ENCODE measurements at places on chromosomes 2 and 18.

DNA sequence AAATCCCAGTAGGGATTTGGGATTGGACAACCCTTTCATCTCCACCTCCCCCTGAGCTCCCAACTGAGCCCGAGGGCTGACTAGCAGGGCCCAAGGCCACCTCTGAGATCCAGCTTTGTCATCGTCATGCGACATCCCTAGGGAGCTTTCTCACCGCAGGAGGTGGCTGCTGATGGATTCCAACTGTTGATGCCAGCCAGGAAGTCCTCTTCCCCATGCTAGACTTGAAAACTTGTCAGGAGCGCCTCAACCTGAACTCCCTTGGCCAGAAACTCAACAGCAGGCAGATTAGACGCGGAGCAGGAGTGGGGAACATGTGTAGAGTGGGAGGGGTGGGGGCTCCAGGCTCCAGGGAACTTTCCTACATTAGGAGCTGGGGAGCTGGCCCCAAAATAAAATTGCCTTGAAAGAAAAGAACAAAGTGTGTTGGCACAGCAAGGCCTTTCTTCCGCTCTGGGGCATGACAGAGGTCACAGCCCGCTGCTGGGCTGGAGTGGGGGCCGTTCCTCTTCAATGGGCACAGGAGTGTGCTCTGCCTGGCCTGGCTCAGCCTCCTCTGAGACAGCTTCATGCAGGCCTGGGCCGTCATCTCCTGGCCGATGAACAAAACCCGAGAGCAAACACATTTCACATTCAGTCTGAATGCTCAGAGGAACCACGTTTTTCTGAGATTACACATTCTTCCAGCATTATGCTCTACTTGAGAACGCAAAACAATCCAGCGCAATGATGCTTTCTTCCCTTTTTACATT lies 34.5 kb downstream of the EMILIN2 start:
- no peak for DNase-seq

DNA sequence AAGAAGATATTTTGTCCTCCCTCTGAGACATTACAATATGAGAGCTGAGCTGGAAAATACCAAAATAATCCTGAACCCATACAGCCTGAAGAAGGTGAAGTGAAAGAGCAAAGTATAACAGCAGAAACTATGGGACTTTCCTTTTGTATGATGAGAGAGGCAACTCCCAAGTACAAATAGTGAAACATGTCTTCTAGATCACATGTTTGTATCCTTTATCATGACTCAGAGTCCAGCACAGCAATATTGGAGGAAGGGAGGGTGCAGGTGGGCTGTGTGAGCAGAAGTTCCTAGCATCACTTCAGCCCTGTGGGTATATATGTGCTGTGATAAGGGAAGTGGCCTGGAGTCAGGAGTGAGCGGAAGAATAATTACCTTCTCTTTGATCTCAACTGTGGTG lies 265.6 kb upstream of the NRXN1 start:
- no peak for DNase-seq

DNA sequence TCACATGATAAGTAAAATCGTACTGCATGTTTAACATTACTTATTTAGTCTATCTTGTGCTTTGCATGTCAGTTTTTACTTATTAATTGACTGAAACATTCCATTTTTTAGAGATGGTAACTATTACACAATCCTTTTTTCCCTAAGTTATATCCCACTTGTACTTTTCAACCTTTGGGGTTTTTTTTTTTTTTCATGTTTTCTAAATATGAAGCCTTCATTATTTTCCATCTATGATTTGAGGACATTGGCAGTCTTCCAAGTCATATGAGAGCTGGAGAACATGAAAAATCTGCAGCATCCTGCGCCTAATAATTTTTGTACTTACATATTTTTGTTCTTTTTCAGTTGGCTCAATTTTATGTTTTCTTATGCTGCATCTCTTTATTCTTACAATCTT lies 113.9 kb downstream of the MYO1B start:
- no peak for DNase-seq

- no peak for DNase-seq
These were observed 38.7 kb downstream of the PLEKHB2 start for GRCh38 chr2:131143803-131144202.

GRCh38 chr2:18381386-18381785 lies 179.1 kb downstream of the RDH14 start:
- DNase-seq, result no peak

DNA sequence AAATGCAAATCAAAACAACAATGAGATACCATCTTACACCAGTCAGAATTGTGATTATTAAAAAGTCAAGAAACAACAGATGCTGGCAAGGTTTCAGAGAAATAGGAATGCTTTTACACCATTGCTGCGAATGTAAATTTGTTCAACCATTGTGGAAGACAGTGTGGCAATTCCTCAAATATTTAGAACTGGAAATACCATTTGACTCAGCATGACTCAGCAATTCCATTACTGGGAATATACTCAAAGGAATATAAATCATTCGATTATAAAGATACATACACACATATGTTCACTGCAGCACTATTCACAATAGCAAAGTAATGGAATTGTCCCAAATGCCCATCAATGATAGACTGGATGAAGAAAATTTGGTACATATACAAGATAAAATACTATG lies 516.7 kb downstream of the ERBB4 start:
- no peak for DNase-seq

DNA sequence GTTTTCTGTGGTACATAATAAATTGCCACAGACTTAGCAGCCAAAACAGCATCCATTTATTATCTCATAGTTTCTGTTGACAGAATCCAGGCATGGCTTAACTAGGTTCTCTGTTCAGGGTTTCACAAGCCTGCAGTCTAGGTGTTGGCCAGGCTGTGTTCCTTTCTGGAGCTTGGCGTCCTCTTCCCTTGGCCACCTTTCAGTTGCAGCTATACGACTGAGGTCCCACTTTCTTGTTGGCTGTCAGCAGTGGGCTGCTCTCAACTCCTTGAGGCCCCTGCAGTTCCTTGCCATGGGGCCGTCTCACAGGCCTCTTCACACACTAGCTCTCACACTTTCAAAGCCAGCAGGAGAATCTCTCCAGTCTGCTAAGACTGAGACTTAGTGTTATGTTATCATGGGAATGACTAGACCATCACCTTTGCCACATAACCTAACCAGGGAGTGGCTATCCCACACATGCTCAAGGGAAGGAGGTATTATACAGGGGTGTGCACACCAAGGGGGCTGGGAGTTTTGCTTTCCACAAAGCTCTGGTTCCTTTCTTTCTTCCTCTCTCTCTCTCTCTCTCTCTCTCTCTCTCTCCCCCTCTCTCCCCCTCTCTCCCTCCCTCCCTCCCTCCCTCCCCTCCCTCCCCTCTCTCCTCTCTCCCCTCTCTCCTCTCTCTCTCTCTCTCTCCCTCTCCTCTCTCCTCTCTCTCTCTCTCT lies 15.8 kb downstream of the RIOK3 start:
- no peak for DNase-seq

GRCh38 chr2:673615-674320 lies 3.4 kb downstream of the TMEM18 start:
- DNase-seq, result no peak

DNA sequence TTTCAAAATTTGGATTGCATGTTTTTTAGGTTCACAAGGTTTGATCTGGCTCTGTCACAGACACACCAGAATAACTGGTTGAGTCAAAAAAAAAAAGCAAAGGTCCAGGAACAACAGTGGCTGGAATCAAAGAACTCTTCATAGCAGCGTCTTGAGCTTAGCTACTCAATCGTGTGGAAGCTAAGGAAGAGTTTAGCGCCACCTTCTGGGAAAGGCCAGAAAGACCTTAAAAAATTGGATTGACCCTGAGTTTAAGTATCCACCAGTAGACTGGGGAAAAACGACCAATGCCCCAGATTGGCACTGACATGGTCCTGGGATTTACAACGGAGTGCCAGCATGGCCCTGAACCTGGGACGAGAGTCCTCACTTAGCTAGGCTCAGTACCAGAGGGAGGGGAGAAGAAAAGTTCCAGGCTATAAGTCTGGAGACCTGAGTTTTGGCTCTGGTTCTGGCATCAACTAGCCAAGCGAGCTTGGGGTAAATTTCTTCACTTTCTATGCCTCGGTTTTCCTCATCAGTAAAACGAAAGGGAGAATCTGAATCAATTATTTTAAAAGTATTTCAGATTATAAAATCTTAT lies 71.1 kb upstream of the TFCP2L1 start:
- DNase-seq, result no peak

GRCh38 chr2:233163486-233164103 lies 87.9 kb upstream of the ATG16L1 start:
- no peak for DNase-seq

GRCh38 chr2:8522687-8523086 lies 159.2 kb upstream of the ID2 start:
- no peak for DNase-seq

- no peak for DNase-seq
These were observed 110.8 kb downstream of the LOXHD1 start for GRCh38 chr18:46546111-46546640.

DNA sequence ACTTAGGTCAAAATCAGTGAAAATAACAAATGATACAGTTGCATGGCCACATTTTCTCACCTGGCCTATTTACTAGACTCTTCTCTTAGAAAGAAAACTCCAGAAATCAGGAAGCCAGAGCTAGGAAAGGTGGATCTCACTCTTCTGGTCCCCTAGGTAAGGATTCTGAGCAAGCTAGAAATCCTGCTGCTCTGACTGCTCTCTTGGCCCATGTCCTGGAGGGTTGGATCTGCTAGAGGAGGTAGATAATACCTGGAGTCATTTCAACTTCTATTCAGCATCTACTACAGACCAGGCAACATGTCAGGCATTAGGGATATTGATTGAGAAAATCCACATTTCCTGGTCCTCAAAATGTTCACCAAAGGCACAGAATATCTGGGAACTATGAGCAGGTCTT lies 34.9 kb downstream of the AKAIN1 start:
- DNase-seq, result no peak

- no peak for DNase-seq
These were observed 268.2 kb downstream of the NRXN1 start for GRCh38 chr2:50763776-50764175.

DNA sequence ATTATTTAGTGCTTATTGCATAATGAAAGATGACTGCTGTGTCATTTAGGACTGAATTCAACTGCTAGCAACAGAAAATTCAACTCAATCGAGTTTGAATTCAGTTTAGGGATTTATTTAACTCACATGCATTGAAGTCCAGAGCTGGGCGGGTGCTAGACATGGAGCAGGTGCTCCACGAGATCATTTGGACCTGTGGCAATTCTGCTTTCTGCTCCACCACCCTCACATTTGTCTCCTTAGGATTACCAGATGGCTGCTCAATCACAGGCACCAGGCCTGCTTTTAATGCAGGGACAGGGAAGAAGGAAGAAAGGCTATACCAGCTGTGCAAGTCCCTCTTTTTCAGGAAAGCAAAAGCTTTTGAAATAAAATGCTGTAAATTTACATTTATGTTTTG lies 572.9 kb upstream of the SLC8A1 start:
- DNase-seq, result no peak

GRCh38 chr2:141933226-141933625 lies 197.6 kb downstream of the LRP1B start:
- DNase-seq, result no peak

DNA sequence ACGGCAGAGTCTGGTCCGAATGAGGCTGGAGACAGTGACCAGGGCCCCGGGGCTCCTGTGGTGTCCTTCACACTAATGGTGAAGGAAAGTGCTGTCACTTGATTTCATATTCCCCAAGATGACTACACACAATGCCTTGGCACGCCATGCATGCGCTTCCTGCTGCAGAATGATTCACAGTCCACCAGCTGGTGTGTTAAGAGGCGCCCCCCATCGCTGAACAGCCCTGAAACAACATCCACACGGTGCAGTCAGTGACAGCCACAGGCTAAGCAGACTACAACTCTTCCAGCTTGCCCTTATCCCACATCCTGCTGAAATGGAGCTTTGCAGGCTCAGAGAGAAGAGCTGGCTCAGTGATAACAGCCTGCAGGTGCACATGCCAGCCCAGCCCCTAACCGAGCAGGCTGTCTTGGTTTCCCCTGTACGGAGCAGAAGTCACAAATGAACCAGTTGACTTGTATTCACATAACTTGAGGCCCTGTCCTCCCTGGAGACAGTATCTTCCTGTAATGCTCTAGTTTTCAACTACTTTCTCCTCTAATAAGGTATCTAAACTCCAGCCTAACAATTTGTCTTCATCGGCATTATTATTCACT lies 24.3 kb upstream of the CDH20 start:
- DNase-seq, result no peak

DNA sequence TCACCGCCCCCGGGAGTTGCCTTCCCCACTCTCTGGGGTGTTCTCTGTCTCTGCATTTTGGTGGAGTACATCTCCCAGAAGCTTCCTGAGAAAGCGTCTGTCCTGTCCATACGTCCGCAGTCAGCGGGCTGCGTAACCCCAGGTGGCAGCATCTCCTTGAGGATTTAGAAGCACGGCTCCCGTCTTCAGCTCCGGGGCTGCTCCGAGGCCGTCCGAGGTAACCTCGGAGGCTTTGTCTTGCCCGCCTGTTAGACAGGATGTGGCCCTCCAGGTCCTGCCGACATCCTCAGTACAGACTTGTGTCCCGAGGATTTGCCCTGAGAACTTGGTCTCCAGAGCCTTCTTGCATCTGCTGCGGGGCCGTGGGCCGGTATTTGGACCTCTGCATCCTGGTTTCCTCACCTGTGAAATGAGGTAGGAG lies 58.4 kb downstream of the CTDP1 start:
- no peak for DNase-seq

DNA sequence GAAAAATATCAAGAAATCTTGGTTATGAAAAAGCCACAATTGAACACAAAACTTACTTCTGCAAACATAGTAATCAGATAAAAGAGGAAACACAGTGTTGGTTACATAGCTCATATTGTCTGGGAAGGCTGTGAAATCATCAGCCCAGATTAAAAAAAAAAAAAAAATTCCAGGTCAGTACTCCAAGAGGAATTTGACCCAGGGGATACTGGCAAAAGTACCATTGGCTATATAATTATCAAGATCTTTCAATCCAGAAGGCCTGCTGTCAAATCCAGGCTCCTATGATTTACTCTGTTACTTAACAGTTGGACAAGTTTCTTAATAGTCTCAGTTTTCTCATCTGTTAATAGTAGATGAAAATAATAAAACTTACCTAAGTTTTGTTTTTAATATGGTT lies 12.9 kb upstream of the IKZF2 start:
- DNase-seq, result no peak

GRCh38 chr2:220962556-220962955 lies 609.5 kb downstream of the EPHA4 start:
- DNase-seq, result no peak

DNA sequence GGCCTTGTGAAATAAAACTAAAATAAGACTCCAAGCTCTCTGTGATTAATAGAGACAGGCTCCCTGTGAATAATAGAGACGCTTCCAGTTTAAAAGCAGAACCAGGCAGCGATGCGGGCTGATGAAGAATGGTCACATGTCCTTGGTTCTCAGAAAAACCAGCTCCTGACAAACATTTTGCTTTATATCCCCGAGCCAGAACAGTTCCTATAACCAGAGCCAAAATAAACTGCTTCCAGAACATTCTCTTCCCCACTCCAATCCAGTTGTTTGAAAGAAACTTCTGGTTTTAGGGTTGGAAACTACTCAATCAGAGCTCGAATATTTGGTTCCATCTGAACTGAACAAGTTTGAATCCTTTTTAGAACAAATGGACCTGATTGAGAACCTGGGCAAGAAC lies 213.7 kb downstream of the TSN start:
- DNase-seq, result no peak

- no peak for DNase-seq
These were observed 37.0 kb upstream of the GRHL1 start for GRCh38 chr2:9914384-9915065.

Measured in T-helper 2 cell (primary cell).